ENCODE measurements at places on chromosomes 12 and 14. TPM values are rescaled to one million over a fixed set of nuclear protein-coding genes. Genes with fewer than 3 reads are reported as not detected.

GRCh38 chr12:120847814-120848213 lies 56.3 kb downstream of the SPPL3 start:
- no peak for DNase-seq

DNA sequence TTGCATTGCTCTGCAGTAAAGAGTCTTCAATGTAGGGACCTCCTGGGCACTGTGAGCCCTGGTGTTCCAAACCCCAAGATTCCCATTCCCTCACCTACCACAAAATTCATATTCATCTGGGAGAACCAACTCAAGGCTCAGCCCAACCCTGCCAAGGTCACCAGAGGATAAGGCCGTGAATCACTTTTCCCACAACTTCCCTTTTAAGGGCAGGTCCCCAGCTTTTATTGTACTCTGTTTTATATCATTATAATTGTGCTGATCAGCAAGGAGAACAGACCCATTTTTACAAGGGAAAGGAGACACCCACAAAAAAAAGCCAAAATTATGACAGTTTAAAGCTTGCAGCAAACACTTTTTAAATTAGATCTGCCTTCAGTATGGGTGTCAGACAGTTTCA lies 363.0 kb upstream of the FKBP4 start:
- no peak for DNase-seq

TMEM121 gene
- 15.1 TPM for total RNA-seq

- DNase-seq, result no peak
These were observed 6.3 kb downstream of the KRT80 start for GRCh38 chr12:52185400-52185967.

CCDC175 gene
- total RNA-seq, result not detected

- no peak for DNase-seq
These were observed 18.6 kb downstream of the TSPAN8 start for GRCh38 chr12:71139153-71139735.

SLC22A17 gene
- 55.9 TPM for total RNA-seq

- no peak for DNase-seq
These were observed 57.6 kb downstream of the SPTSSA start for GRCh38 chr14:34404416-34404815.

DNA sequence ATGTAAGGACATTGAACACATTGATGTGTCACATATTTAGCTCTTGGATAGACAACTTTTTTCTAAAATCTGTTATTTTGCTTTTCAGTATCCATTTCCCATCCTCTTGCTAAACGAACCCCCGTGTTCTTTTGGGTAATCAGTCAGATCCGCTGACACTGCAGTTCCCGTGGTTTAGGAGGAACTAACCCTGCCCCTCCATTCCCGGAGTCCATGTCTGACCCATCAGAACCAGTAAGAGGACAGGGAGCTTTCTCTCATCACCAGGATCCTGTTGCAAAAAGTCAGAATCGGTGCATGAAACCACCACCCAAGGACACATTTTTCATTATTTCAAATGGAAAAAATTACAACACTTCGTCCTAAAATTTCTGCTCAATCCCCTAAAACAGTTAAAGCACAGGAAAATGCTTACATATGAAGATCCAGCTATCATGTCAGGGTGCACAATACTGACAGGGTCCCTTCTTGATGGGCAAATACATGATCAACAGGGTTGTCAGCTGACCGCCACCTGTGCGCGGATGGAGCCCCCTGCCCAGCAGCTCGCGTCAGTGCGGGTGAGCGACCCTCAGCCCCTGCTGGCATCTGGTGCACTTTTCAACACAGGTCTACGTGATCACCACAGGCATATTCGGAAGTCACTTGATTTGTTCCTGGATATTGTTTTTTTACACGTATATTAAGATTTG lies 276.8 kb downstream of the ADGRD1 start:
- peak; percentile 14 for DNase-seq

DNA sequence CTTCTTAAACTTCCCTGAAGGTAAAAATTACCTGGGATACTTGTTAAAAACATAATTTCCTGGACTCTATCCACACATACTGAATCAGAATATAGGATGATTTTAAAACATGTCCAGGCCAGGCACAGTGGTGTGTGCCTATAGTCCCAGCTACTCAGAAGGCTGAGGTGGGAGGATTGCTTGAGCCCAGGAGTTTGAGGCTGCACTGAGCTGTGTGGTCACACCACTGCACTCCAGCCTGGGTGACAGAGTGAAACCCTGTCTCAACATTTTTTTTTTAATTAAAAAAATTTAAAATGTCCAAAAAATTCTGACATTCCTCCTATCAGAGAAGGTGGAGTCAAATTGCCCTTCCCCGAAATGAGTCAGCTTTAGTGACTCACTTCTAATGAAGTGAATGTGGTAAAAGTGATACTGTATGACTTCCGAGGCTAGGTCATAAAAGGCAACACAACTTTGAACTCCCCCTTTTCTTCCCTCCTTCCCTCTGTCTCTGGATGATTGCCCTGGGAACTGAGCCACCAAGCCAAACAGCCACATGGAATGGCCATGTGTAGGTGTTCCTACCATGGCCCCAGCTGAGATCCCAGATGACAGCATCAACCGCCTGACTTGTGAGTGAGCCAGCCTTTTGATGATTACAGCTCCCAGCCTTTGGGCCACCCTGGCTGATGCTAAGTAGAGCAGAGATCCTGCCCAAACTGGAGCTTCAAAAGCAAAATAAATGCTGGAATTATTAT lies 36.3 kb downstream of the LIMA1 start:
- DNase-seq, result peak; percentile 78

DNA sequence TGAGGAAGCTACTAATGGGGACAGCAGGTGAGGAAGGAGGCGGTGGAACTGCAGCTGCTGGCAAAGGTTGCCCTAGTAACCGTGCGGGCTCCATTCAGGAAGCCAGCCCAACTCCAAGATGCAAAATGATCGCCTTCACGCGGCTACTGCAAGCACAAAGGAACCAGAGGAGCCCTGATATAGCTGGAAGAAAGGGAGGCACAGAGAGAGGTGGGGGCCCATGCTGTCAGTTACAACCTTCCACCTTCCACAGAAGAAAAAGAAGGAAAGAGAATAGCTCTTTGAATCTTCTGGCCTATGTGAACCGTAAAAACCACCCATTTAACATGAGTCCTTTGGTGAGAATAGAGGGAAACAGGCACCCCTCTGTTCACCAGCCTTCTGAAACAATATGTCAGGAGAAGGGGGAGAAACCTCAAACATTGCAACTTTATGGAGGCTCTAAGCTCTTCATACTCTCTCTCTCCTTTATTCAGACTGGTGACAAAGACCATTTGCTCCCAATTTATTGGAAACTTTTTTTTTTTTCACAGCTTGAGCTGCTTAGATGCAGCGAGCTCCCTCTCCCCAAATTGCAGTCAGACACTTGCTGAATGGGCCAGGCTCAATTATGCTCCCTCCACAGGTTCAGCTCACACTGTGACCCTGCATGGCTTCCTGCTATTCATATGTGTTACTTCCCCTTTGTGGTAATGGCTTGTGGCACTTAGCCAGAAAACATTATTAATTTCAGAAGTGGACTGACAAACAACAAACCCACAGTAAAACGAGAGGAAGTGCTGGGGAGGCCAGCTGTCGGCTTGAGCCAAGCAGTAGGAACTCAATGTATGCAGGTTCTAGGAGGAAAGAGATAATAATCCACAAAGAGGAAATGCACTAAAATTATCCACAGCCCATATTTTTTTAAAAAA lies 6.2 kb downstream of the DUSP6 start:
- peak; percentile 74 for DNase-seq

CPNE8 gene
- total RNA-seq, result 20.2 TPM

CLEC6A gene
- total RNA-seq, result not detected

DNA sequence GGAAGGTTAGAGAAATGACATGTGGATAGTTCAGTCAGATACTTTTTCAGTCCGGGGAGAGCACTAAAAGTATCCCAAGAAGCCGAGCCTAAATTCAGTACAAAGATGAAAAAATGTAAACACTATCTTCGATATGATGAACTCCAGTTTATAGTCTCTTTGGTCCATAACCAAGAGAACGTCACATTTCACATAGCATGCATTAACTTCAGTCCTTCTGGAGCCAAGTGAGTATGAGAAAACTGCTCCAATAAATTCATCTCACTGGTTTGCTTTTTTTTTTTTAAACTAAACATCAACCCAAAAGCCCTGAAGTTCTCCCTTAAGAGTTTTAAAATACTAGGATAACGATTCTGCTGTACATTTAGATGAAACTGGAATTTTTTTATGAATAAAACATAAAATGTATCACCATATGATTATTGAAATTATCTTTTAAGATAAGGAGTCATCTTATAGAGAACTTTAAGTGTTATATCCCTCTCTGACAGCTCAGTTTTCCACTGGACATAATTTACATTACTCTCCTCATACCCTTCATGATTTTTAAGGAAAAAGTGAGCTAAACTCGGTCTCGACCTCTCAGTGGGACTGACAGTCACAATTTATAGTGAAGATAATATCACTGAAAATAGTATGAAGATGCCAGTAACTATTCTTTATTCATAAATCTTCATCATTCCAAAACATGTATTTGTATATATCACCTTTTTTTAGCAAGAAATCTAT lies 841.5 kb upstream of the FLRT2 start:
- DNase-seq, result no peak

DNA sequence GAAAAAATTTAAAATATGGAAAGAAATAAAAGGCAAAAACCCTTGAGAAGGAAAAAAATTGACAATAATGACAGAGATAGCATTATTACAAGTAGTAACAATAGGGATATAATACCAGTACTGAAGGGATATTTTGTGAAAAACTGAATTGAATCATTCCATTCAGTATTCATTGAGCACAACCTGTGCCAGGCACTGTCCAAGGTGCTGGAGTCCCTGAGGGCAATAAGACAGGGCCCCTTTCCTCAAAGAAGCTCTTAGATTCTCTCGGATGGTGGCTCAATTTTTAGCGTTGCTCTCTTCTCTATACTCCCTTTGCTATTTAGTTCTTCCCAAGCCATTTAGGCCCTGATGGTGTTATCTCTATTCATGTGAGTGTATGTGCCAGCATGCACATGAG lies 34.3 kb upstream of the GAS2L3 start:
- DNase-seq, result no peak

PCNX4 gene
- total RNA-seq, result 59.7 TPM

GRCh38 chr14:51167587-51168214 lies 72.3 kb upstream of the TMX1 start:
- peak; percentile 50 for DNase-seq

Measured in tibial nerve (tissue), 4 donors.